ENCODE measurements at places on chromosomes 2 and 18.
A peak's percentile ranks its signal among the peaks of the same experiment; 100 is the strongest.

DNA sequence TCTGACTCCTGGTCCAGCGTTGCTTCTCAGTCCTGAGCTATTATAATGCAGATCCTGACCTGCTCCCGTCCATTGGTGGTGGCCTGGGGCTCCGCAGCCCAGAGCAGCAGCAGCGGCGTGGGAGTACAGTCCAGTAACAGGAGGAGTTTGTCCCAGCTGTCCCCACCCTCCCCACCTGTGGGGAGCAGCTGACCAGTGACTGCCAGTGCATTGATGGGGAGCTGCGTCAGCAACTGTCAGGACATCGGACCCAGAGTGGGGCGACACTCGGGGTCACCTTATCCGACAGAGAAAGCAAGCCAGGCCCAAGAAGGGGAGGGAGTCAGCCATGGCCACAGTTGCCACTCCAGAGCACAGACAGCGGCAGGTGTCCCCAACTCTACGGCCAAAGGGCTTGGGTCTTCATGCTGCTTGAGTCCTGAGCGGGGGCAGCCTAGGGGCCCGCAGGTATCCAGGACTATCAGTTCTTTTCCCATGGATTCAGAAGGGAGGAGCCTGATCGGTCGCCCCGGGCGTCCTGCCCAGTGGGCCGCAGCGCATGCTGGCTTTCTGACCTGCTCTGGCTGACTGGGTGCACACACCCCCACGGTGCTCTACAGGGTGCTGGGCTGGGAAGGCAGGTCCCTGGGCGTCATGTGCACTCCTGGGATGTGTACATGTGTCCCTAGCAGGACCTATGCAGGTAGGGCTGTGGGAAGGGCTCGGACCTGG is 29.7 kb downstream of the DNMT3A start:
- no peak for DNase-seq

DNA sequence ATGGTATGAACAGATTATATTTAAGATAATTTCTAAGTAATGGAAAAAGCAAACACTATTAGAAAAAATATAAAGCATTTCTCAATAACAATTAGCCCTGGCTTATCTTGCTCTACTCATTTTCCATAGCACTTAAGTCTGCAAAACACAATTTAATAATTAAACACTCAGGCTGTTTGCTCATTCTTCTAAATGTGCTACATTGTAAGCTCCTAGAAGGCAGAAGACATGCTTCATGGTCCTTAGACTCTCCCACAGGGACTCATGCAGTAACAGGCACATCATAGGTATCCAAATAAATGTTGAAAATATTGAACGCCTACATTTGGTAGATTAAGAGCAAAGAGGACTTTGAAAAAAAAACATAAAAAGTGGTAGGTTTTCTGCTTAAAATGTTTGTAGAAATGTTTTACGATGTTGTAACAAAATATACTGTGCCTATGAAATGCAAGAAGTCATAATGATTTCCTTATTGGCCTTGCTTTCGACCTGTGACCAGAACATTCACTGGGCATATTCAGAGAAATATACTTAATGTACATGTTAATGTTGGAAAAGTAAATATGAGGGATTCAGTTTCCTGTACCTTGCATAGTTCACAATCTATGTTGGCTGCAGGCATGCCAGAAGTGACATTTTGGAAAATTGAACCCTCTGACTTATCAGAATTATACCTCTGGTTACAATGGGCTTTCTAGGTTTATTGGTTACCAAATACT is 27.2 kb downstream of the G6PC2 start:
- DNase-seq = no peak

DNA sequence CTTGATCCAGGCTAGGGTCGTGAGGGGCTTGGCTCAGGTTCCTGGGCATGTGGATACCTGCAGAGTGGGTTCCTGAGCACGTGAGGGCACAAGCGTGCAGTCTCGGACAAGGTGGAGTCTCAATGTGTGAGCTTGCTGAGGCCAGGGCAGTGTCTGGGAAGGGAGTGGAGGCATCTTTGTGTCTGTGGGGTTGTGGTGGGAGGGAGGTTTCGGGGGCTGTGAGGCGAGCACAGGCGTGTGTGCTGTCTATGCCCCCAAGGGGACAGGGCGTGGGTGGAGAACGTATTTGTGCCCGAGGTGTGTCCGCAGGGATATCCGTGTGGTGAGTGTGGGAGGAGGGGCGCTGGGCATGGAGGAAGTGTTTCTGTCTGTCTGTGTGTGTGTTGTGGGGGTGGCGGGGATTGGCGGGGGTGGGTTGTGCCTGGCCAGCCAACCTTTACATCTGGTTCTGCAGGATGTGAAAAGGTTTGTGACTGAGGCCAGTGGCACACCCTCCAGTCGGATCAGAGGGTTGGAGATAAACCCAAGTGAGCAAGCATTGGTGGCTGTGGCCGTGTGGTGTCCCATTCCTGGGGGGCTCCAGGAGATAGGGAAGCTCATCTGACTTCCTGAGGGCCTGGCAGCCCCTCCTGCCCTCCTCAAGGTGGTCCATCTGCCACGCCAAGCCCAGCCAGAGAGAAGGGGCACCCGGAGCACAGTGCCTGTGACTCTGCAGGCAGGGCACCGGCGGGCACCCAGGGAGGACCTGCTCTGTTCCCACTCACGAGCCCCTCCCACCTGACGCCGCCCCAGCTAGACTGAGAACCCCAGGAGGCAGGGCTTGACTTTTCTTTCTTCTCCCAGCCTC is 57.1 kb downstream of the ZFP36L2 start:
- DNase-seq = no peak

DNA sequence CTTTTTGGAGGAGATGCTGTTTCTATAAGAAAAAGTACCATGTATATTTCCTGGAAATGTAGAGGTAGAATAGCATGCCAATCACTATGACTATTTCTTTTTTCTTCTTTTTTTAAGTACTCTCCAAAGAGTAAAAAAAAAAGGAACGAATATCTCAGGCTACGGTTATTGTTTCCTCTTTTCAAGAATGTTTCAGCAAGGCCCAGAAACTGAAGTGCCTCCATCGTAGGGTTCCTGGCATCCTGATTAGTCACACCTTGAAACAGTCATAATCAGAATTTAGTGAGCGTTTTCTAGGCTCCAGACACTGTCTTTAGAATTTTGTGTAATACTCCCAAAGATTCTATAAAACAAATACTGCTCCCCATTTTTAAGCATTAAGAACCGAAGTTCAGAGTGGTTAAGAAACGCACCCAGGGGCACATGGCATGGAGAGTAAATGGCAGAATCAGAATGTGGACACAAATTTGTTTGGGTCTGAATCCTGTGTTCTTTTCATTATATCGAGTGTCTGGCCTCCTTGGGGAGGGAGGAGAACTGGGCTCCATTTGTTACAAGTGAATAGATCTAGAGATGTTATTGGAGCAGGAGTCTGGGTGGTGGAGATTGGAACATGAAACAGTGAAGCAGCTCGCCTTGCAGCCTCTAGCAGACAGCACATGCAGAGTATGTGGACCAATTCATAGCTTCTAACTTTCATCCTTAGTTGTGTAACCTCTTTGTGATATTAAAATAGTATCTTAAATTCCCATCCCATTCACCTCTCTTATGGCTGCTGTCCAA is 26.7 kb downstream of the ZEB2 start:
- no peak for DNase-seq

DNA sequence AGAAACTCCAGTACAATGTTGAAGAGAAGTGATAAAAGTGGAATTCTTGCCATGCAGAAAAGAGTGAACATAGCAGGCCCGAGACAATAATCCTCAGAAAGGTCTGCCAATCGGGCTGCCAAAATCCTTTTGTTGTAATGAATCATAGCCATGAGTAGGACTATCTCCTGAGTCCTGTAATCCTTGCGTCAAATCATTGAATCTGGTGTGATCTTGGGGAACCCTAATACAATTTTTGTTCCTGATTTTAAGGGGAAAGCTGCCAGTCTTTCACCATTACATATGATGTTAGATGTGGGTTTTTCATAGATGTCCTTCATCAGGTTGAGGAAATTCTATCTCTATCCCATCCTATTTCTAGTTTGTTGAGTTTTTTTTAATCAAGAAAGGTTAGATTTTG is 2.2 kb downstream of the TPGS2 start:
- no peak for DNase-seq

GRCh38 chr2:72619626-72620025 is 206.2 kb downstream of the EXOC6B start:
- DNase-seq = no peak

DNA sequence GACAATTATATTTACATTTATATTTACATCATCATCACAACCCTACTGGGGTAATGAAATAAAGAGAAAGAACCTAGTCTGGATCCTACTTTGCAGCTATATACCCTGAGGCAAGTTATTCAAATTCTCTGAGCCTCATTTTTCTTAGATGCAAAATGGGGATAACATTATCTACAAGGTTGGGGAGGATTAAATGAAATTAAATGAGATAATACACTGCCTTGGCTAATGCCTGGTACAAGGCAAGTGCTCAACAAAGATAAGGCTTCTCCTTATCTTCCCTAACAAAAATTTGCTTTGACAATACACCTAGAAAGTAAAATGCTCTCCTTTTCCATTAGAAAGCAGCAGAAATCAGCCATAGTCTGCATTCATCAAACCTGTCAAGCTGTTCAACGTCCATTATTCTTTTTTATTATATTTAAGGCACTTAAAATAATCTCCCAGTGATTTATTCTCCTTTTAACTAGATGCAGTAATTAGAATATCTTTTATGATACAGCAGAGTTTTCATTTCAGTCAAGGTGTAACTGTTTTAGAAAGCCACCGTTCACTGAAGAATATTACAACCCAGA is 44.8 kb downstream of the TCF4 start:
- no peak for DNase-seq

GRCh38 chr18:35326695-35327387 is 17.4 kb downstream of the ZNF24 start:
- no peak for DNase-seq

GRCh38 chr2:125095826-125096225 is 1070.7 kb downstream of the CNTNAP5 start:
- no peak for DNase-seq

- no peak for DNase-seq
These were observed 291.2 kb upstream of the DDX18 start for GRCh38 chr2:117523267-117523666.

DNA sequence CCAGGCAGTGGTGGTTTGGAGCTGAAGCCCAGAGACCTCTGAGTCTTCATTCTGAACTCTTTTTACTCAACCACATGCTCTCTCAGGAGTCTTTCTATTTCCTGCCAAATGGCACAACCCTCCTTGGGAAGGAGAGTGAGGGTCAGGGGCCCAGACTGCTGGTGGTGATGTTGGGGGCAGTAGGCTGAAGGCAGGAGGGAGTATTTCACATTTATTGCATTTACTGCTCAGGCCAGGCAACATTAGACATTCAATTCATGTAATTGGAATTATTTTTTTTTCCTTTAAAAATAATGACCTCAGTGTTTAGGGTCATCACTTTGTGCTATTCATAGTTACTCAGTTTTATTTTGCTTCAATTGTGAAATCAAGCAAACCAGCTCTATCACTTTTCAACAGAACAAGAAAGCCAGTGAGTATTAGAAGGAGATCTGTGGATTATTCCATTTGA is 311.3 kb upstream of the NT5C1B start:
- peak; percentile 46 for DNase-seq

GRCh38 chr2:236871500-236872001 is 214.1 kb upstream of the COPS8 start:
- DNase-seq = peak; percentile 100

DNA sequence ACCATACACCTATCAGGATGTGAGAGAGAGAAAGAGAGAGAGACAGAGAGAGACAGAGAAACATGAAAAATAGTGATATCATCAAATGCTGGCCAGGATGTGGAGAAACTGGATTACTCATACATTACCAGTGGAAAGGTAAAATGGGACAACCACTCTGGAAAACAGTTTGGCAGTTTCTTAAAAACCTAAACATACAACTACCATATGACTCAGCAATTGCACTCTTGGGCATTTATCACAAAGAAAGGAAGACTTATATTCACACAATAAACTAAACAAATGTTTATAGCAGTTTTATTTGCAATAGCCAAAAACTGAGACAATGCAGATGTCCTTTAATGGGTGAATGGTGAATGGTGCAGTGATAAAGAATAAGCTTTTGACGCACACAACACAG is 29.1 kb downstream of the SLC4A3 start:
- peak; percentile 68 for DNase-seq

DNA sequence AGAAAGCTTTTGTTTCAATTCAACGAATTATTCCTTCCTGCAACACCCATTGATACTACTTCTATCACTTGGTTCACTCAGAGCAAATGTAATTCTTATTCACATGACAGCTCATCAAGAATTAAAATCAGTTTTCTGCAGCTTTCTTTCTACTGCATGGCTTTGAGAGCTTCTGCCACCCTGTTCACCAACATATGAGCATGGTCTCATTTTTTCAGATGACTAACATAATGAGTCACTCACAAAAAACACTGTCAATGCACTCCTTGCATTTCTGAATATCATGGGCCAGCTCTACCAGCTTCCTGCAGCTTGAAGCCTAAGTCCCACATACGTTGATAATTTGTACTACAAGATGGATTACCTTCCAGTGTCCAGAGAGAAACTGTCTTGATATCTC is 342.9 kb downstream of the LRATD1 start:
- DNase-seq = peak; percentile 36

DNA sequence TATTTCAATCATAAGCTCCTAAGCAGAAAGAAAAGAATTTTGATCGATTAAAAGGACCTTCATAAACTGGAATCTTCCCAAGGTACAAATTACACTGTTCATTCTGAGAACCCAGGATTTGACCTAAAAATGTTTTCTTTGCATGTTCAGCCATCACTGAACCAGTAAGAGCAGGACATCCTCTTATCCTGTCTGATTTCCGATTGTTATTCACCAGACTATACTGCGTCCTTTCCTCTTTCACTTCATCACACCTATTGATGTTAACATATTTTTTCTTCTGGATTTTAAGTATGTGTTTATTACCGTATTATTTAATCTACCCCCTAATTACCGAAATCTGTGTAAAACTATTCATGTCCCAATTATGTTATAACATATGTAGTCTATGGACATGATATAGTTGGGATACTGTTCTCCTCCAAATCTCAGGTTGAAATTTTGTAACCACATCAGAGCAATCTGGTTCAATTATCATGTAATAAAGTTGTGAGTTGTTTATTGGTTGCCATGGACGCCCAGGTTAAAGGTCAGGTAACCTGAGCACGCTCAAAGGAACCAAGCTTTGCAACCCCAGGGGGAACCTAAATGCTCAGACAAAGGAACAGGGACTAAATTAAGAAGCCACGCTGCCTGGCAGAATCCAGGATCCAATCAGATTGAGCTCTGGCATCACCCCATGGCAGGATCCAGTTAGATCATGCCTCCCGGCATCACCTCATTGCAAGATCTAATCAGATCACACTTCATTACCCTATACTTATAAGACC is 11.6 kb upstream of the TBC1D8 start:
- DNase-seq = no peak

DNA sequence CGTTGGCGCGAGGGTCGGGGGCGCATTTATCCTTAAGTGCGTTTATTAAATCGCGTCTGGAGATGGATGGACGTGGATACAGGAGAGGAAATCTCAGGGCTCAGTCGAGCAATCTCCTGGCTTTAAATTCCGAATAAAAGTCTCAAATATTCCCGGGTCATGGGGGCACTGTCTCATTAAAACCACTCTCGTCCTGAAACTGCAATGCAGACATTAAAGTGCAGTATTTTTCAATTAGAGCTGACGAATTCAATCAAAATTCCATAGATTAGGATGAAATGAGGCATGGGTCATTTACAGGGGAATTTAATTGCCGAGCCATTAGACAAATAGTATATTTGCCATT is 10.7 kb upstream of the GBX2 start:
- DNase-seq = peak; percentile 4

GRCh38 chr2:153770359-153770991 is 101.2 kb upstream of the GALNT13 start:
- no peak for DNase-seq
